Activated CD8-positive, alpha-beta memory T cell treated with anti-CD3 and anti-CD28 coated beads for 4 hours (primary cell): ENCODE measurements at places on chromosomes 4 and X.

- DNase-seq = no peak
Observed at GRCh38 chr4:113086172-113086695, 36.8 kb downstream of the ANK2 start.

DNA sequence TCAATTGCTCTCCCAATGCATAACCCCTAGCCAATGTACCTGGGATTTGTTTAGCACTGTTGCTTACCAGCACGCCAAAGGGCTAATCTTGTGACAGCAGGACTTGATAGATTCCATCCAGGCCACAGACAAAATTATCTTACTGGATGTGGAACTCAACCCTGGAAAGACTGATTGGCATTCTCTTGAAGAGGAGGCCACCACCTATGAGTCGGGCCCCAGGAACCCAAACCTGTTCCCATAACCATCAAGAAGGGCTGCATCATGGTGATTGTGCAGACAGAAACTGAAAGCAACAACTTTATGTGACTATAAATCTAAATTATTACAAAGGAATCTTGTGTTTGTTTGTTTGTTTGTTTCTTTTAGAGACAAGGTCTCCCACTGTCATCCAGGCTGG, 19.9 kb upstream of the TMEM255A start:
- DNase-seq = no peak

- no peak for DNase-seq
Observed at GRCh38 chrX:24292353-24292752, 21.5 kb downstream of the SUPT20HL2 start.

- no peak for DNase-seq
Observed at GRCh38 chr4:142463206-142463605, 382.9 kb downstream of the INPP4B start.

GRCh38 chrX:134000260-134001245, 15.2 kb upstream of the GPC3 start:
- DNase-seq = no peak
